ENCODE measurements at places on chromosomes 16 and 17.

DNA sequence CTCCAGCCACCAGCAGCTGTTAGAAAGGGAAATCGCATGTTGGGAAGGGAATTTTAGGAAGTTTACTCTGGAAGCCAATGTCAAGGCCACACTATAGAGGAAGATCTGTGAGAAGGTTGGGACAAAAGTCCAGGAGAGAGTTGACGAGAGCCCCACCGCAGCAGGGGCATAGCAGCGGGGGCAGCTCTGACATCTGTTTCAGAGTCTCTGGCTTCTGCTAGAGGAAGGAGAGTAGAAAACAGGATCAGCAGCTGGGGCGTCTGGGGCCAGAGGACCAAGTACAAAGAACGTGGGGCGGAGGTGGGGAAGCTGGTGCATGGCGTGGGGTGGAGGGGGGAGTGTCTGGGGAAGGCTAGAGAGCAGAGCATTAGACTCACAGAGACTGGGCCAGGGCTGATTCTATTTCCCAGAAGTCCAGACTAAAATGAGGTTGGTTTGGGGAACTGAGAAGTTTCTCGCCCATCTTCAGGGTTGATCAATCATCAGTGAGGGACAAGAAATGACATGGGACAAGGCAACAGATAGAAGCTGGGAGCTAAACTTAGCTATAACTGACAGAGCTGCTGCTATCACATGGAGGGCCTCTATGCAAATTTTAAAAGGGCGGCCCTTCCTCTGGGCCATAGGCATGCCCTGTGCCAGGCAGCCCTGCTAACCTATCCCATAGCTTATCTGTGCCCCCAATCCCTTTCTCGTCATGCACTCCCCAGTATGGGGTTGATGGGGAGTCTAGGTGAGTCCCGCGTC lies 1.2 kb downstream of the RABEP2 start:
- peak; percentile 21 for DNase-seq

- no peak for DNase-seq
These were observed 583 bp upstream of the COX6A2 start for GRCh38 chr16:31428638-31429247.

DNA sequence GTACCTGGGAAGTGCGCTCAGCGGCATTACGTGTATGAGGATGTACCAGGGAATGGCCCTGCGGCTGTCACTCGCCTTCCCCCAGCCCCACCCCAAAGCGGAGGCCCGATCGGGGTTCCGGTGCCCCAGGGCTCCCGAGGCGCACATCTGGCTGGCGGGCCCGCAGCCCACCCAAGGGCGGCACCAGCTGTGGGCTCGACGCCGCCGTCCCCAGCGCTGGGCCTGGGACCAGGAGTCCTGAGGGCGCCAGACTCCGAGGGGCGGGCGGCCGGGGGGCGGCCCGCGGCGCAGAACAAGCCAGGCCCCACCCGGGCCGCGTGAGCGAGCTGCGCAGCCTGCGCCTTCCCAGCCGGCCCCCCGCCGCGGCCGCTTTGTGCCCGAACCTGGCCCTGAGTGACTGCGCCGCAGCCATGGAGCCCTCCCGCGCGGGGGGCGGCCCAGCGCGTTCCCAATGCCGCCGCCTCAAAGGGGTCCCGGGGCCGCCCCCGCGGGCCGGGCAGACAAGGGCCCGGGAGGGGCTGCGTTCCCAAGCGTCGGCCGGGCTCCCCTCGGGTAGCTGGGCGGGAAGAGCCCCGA lies 17.4 kb downstream of the ZNF423 start:
- DNase-seq, result no peak

DNA sequence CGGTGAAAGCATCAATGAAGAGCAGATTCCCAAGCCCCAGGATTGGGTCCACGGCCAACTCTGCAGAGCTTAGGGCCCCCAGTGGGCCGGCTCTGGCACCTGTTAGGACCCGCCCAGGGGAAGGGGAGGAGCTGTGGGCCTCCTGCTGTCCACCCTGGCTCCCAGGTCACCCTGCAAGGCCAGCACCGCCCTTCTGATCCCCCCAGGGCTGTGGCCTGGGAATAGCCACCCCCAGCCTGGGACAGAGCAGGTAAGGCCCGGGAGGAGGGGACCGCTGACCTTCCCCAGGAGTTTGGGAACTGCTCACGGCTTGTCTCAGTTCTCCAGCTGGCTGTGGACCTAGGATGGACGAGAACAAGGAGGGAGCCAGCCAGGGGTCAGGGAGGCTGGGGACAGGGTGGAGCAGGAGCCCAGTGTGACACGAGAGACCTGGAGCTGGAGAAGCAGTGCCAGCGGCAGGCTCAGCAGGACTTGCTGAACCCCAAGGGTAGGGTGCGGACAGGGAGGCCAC lies 39.3 kb upstream of the SLC38A10 start:
- DNase-seq, result no peak

All from naive thymus-derived CD8-positive, alpha-beta T cell (primary cell).